ENCODE measurements at places on chromosomes 7 and 10. TPM values are rescaled to one million over a fixed set of nuclear protein-coding genes. Genes with fewer than 3 reads are reported as not detected.

The PNPLA8 gene
- 32.1 TPM for total RNA-seq

The FOXI2 gene
- 0.05 TPM for total RNA-seq

- DNase-seq, result no peak
These were observed 1189.6 kb downstream of the SORCS1 start for GRCh38 chr10:105974803-105975456.

DNA sequence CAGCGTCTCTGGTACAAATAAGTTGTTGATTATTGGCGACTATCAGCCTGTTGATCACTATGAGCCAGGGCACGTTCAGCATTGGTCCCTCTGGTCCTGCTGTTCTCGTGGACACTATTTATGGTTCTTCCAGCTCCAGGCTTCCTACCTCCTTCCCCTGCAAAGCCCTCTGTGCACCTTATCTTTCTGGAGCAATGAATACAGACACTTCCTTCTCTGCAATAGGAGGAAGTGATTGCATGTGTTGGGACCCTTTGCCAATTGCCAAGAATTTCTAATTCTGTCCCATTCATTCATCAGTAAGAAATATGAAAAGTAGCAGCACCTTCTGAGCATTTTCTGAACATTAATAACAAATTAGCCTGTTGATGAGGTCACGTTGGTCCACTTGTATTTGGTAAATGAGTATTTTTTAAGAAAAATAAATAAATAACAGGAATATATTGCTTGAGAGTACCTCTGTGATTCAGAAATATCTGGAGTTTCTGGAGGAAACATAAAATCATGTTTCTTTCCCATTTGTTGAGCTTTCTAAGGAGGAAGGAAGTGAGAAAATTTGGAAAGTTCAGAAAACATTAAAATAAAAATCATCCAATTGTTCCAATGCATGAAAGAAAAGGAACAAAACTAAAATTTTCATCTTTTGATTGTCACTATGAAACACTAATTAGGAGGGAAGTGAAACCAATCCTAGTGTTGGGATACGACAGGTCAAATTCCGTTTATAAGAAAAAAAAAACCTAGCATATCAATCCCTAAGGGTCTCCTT lies 259.1 kb upstream of the KLF6 start:
- no peak for DNase-seq

DNA sequence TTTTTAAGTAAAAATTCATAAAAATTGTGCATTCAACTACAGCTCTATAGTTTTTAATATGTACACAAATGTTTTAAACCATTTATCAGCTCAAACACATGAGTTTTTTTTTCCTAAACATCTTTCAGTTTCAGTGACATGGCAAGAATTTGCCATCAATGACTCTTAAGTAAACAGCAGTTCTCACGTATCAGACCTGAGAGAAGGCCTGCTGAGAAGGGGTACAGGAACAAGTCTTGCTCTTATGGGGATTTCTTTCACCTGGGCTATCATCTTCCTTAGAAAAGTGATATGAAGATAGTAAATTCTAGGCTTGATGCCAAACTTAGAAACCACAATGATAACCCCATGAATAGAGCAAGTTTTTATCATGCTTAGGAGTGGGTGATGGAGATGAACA lies 467.8 kb downstream of the ARL4A start:
- DNase-seq, result peak; percentile 1

GRCh38 chr7:46606761-46607160 lies 685.7 kb upstream of the IGFBP3 start:
- no peak for DNase-seq

- no peak for DNase-seq
These were observed 44.1 kb downstream of the ZNF33B start for GRCh38 chr10:42594246-42594650.
